ENCODE measurements at places on chromosomes 4 and X.
A peak's percentile ranks its signal among the peaks of the same experiment; 100 is the strongest.

DNA sequence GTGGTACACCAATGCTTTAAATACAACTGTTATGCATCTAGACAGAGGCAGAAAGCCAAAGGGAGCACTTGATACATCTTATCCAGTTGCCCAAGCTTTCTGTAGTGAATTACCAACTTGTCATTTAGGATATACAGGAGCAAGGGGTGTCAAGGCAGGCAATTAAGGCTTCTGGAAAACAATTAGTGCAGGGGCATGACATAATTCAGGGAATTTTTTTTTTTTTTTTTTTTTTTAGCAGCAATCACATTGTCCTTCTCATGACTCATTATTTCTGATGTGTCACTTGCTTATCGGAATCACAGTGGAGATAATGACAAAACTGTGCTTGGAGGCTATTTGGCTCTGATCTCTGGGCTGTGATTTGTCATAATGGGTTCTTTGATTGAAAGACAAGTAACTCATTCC lies 259.5 kb downstream of the ARHGAP24 start:
- no peak for DNase-seq

DNA sequence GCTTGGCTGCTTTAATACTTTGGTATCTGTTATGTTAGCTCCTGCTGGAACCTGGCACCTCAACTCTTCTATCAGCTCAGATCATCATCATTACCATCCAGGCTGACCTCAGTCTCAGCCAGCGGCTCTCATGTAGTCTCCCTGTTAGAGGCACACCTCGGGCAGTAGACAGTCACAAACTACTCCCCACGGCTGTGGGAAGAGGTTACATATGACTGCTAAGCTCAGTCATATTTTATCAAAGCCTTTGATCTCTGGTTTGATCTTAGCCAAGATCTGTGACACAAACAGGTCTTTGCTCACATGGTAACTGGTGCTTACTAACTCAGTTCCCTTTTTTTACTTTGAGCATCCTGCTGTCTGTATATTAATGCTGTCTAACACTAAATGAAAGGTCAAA lies 384.9 kb downstream of the CENPC start:
- no peak for DNase-seq

DNA sequence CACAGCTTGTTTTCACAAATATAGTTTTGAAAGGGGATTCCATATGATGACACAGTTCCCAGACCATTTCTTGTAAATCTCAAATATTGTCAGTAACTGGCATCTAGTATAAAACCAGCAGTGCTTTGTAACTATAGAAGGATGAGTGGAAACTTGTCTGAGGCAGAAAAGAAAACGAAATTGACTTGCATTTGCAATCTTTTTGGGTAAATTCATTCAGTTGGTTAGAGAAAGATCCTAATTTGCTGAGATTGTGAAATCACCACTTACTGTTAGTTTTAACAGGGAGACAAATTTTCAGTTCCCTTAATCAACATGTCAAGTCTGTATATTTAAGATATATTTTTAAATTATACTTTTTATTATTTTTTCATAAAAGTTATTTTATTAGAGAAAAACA lies 71.5 kb upstream of the VEGFC start:
- DNase-seq, result no peak

GRCh38 chr4:25795566-25796454 lies 67.0 kb downstream of the SEL1L3 start:
- no peak for DNase-seq

DNA sequence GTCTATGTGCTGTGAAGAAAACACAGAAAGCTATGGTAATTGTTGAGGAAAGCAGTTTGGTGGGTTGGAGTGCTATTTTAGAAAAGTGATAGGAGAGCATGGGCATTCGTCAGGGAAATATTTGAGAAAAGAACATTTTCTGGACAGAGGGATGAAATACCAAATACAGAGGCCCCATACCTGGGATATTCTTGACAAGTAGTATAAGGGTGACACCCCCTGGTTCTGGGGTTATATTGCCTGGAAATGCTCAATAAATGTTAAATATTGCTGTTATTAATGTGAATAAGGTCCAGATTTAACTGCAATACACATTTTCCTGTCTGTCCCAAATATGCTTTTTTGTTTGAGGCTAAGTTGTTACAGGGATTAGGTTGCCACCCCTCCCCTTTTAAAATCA lies 42.9 kb downstream of the WWC2 start:
- DNase-seq, result no peak

GRCh38 chrX:46812445-46812844 lies 24.4 kb upstream of the RP2 start:
- no peak for DNase-seq

GRCh38 chr4:144658903-144659302 lies 12.9 kb downstream of the HHIP start:
- DNase-seq, result peak; percentile 13

DNA sequence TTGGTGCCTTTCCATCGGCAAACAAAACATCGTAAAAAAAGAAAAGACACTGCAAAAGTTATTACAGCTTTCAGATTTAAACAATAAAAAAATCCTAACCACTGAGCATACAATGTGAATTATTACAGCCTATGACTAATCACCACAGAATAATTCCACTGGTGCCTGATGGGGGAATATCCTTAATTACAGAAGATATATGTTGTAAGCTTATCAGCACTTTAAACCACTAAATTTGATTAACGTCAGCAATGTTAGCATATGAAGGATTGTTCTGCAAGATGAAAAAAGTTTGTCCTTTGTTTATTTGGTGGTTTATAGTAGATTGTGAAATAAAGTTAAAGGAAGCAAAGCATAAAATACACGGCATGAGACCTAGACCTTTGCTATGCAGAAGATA lies 210.2 kb upstream of the ADAMTS3 start:
- DNase-seq, result no peak

DNA sequence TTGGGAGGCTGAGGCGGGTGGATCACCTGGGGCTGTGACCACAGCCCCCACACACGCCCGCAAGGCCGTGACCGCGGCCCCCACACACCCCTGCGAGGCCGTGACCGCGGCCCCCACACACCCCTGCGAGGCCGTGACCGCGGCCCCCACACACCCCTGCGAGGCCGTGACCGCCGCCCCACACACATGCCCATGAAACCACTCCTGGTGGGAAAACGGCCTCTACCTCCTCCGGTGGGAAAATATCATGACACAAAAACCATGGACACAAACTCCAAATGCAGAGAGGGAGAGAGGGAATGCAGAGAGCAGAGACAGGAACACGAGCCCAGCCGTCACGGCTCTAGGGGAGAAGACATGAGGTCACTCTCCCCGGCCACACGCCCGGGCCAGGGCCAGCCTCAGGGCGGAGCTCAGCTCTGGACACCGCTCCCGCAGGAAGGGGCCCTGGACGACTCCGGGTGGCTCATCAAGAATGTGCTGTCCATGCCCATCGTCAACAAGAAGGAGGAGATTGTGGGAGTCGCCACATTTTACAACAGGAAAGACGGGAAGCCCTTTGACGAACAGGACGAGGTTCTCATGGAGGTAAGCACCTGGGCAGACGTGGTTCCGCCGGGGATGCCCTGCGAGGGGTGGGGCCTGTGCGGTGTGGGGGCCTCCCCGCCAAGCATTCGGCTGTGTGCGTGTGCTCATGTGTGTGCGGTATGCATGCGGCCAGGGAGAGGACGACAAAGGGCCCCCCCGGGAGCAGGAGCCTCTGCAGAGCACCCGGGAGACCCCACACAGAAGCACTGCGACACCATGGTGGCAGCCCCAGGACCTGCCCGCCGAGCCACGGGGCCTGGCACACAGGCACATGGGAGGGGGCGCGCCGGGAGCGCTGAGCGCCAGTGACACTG lies 17.4 kb downstream of the ATP5ME start:
- no peak for DNase-seq

GRCh38 chr4:138003248-138003647 lies 238.9 kb downstream of the SLC7A11 start:
- DNase-seq, result no peak

- no peak for DNase-seq
These were observed 736.9 kb upstream of the MAGEB2 start for GRCh38 chrX:29478336-29479069.

DNA sequence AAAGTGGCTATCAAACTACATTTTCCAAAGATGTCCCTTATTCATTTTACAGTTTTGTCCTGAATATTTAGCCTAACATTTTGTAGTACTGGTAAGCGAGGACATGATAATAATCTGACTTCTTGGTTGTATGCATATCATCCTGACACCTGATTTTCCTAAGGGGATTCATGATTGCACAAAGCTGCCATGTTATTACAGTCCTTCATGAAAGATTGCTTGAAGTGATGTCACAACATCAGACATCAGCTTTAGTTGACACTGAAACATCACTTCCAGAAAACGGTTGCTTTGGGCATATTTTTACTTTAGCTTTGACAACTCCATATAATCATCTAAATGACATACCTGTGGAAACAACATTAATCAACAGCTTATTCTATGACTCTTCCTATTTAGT lies 188.7 kb upstream of the PABPC4L start:
- no peak for DNase-seq

- DNase-seq, result peak; percentile 30
These were observed 31.8 kb upstream of the IQSEC2 start for GRCh38 chrX:53312946-53313727.

DNA sequence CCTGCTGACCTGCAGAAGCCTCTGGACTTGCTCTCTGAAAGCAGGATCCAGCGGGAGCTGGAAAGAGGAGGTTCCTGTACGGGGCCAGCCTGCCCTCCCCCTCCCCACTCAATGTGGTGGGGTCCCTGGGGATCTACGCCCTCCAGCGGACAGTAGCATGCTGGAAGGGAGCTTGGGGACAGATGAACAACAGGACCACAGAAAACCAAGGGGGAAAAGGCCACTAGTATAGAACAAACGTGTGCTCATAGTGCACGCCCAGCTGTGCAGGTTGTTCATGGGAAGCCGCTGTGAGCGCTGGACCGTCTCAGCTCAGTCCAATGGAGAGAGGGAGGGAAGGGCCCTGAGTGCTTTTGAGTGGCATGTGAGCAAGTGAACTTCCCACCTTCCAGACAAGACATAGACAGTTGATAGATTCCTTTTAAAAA lies 15.8 kb downstream of the HMX1 start:
- no peak for DNase-seq

GRCh38 chr4:8374851-8375649 lies 65.5 kb downstream of the ACOX3 start:
- no peak for DNase-seq
